NCI-H2029 (cell line): ENCODE measurements at places on chromosomes 5 and 9.
A peak's percentile ranks its signal among the peaks of the same experiment; 100 is the strongest.

DNA sequence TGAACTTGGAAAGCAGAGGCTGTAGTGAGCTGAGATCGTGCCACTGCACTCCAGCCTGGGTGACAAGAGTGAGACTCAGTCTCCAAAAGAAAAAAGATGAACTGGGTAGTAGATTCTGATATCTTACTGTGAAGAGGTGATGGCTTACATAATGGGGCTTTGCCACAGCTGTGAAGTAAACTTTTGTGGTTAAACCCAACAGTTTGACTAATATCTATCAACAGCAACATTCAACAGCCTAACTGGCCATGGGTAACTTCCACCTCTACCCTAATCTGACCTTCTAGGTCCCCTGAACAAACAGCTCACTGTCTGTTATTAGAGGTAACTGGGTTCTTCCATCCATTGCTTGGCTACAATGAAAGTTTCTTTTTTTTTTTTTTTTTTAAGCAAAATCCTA, 52.1 kb downstream of the TLE1 start:
- DNase-seq = no peak

DNA sequence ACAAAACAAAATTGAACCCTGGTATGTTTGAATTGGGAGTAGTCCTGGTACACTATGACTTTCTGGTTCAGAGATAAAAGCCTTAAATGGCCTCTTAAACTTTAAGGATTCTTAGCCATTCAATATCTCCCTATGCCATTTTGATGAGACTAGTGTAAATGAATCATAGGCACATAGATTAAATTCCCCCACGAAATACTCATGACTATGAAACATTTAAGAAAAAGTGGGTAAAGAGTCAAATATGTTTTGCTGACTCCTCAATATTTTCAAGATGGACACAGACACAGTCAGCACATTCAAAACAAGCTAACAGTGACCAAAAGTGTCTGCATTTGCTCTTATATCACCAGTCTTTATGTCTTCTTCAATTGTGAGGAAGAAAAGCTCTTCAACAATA, 278.3 kb downstream of the PDE4D start:
- DNase-seq = no peak

DNA sequence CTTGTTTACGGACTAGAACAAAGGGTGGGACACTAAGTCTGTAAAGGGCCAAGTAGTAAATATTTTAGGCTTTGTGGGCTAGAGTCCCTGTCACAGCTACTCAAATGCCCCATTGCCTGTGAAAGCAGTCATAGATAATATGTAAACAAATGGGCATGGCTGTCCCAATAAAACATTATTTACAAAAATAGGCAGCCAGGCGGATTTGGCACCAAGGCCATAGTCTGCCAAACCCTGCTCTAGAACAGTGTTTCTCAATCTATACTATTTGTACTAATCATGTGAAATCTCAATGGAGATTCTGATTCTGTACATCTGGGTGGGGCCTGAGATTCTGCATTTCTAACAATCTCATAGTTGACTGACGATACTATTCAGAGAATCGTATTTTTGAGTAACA, 92.0 kb downstream of the RFX3 start:
- DNase-seq = no peak

DNA sequence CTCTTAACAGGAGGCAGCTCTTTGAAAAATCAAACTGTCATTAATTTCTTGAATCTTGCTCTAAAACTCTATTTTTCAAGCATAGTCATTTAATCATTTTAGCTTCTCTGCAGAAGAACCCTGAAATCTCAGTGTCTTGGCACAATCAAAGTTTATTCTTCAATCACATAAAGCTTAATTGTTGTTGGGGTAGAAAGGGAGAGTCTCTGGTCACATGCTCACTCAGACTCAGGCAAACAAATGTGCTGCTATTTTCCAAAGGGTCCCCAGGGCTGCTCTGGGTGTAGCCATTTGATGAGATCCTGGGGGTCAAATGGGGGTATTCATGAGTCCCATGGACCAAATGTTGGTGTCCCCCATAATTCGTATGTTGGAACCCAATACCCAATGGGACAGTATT, 114.8 kb downstream of the MSX2 start:
- no peak for DNase-seq

DNA sequence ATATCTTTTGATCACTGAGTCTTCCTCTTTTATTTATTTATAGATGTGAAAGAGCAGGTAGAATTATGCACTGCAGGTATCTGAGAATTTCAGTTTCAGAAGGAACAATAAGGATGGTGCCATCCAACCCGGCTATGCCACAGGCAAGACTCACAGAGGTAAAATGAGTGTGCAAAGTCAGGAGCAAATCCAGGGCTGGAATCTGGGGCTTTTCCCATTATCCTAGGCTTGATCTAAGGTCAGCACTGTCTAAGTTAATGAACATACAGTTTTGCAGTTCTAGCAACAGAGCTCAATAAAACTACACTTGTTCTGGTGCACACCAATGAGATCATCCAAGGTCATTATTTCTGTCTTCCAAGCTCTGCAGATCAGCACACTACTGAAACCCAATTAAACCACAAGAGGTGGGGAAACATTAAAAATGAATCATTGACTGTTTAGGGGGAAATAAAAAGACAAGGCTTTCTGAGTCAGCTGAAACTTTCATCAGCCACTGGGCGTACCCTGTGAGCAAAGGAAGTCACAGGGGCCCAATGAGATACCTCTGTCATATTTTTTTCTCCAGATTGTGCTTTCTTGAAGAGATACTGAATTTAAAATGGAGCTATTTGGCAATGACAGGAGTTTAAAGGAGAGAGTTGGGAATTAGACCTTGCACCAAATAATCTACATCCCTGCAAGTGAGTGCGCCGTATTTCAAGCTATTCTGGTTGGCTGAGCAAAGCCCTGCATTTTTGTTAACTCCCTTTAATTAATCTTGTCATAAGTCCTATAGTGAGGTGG, 662.2 kb upstream of the ZNF608 start:
- DNase-seq = peak; percentile 24

- no peak for DNase-seq
Observed at GRCh38 chr5:176741561-176742211, 68.7 kb upstream of the UNC5A start.

GRCh38 chr5:134527961-134528424, 2.5 kb downstream of the JADE2 start:
- DNase-seq = no peak

- DNase-seq = no peak
Observed at GRCh38 chr9:85703398-85703797, 38.4 kb downstream of the AGTPBP1 start.

DNA sequence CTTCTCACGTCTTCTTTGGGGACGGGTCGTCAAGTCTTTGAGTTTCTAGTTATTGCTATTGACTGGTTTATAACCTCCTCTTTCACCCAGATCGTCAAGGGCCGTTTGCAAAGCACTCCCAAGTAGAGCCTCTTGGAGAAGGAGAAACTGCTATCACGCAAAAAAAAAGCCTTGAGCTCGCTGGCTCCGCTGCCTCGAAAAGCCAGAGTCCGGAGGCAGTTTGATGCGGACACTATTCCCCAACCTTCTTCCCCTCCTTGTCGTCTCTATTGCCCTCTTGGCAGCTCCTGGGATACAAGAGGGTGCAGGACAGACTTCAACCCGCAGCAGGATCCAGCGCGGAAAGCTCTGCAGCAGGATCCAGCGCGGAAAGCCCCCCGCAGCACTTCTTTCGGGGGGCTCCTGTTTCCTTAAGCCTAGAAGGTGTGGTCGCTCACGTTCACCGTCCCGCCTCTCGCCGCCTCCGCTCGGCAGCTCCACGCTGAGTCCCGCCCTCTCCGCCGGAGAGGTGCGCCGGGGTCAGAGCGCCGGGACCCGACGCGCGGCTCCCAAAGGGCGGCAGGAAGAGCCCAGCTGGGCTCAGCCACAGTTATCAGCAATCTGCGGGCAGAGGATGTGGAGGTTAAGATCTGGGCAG, at the start of gene PCDHAC1:
Gene PCDHAC1, plus strand, starts transcription at position 494 of the 637 bp plus-strand sequence. CDS start 594 bp downstream, outside the sequence.
- peak; percentile 41 for DNase-seq

DNA sequence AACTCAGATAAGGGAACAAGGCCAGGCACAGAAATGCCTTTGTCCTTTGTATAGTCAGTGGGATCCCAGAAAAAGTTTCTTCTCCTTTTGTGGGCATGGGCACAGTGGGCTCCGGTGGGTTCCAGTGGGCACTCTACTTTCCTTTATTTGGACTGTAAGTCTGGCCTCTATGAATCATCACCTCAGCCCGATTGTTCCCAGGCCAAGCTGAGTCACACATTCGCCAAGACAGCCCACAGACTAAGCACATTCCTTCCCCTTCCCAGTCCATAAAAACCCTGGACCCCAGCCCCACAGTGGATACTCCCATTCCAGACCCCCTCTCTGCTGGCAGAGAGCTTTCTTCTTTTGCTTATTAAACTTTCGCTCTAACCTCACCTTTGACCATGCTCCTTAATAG, 165.0 kb downstream of the FBXL17 start:
- no peak for DNase-seq

GRCh38 chr5:105735704-105736103, 1935.0 kb downstream of the EFNA5 start:
- no peak for DNase-seq

DNA sequence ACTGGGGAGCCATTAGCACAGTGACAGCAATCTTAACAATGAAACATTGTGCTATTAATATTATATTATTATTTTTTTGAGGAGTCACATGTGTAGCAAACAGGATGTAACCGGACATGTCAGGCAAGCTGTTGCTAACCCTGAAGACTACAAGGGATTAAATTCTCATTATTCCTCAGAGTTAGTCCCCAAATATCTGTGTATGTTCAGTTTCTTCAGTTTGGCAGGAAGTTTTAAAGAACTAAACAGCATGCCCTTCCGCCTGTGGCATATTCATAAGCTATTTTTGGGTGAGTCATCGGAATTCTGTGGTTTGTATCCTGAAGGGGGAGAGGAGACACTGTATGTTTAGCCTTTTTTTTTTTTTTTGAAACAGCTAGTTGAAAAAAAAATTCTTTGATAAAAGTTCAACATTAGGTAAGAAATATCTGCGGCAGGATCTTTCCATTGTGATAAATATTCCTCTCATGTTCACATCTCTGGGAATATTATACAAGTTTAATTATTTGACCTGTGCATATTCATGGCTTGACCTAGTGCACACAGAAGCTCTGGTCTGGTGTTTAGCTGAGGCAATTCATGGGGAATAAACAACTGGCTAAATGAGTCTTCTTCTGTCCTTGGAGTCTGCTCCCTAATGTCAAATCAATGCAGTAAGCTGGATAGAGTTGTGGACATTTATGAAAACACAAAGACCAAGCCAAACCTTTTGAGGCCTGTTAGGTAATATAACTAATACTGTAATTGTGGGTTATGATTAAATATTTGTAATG, 202.7 kb upstream of the CDKN2B start:
- DNase-seq = no peak

DNA sequence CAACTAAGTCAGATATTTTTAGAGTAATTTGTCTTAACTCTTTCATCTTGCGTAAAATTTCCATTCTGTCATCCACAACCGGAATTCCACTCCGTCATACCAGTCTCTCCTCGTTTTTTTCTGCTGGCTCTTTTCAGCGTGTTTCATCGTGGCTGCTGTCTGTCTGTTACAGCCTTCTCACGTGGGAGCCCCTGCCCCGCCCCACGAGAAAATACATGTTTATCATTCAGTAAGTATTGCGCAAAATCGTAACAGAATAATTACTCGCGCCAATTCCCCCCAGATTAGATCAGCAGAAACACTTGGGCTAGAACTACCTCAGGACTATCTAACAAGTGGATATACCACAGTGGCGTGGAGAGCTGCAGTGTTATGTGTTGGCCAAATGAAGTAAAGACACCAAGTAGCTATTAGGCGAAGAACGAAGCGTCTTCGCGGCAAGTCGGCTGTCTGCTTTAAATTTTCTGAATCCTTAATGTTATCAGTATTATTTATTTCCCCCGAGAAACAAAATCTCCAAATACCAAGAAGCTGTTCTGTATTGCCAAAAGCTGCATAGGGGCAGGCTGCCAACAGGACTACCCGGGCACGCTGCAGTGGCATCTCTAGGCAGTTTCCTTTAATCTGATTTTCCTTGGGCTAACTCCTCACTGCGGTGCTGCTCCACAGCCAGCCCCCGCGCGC, 566 bp upstream of the FOCAD start:
- no peak for DNase-seq

GRCh38 chr5:3142261-3143027, 391.0 kb upstream of the IRX2 start:
- DNase-seq = no peak

GRCh38 chr5:31393126-31393525, 138.8 kb downstream of the DROSHA start:
- no peak for DNase-seq

DNA sequence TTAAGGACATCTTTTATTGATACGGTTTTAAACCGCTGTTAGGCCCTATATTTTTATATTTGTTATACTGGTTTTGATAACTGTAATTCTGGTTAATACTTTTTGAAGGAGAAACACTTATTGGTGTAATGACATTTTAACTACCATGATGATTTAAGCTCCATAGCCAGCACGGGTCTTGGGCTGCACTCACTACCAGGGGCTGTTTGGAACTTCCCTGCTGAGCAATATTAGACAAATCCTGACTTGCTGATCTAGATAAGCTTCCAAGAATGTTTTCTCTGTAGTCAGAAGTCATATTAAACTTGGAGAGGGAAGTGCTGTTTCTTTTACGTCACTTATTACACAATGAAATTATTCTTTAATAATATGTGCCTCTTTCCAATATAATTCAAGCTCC, 540.0 kb upstream of the GRAMD2B start:
- DNase-seq = no peak

- DNase-seq = no peak
Observed at GRCh38 chr9:79588488-79589223, 16.9 kb downstream of the TLE4 start.

DNA sequence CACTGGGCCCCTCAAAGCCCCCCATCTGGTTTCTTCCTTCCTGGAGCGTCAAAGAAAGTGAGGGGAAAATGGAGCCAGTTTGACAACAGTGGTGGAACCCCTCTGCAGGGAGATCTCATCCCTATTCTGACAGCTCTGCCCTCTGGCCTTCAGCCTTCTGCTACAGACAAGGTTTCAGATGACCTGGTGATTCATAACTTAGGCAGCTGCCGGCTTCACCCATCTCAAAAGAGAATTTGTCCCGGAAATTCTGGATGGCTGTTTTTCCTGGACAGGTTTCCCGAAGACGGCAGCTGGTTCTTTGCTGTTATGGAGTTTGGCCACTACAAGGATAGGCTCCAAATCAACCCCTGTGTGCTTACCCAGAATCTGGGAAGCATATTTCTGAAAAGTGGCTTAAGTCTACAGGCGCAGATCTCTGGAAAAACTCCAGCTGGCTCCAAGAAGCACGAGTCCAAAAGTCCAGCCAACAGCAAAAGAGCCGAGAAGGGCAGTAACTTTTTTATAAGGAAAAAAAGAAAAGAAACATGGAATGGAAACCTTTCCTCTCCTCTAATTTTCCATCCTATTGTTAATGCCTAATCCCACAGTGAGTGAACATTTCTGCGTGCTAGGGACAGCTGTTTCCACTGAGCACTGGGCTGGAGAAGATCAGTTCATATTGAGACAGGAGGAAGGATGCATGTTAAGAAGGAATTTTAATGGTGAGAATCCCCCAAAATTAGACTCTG, 54.5 kb downstream of the ZNF366 start:
- no peak for DNase-seq

GRCh38 chr5:69432412-69433206, 17.7 kb downstream of the MARVELD2 start:
- no peak for DNase-seq
